ENCODE measurements at places on chromosomes 3 and 15.

DNA sequence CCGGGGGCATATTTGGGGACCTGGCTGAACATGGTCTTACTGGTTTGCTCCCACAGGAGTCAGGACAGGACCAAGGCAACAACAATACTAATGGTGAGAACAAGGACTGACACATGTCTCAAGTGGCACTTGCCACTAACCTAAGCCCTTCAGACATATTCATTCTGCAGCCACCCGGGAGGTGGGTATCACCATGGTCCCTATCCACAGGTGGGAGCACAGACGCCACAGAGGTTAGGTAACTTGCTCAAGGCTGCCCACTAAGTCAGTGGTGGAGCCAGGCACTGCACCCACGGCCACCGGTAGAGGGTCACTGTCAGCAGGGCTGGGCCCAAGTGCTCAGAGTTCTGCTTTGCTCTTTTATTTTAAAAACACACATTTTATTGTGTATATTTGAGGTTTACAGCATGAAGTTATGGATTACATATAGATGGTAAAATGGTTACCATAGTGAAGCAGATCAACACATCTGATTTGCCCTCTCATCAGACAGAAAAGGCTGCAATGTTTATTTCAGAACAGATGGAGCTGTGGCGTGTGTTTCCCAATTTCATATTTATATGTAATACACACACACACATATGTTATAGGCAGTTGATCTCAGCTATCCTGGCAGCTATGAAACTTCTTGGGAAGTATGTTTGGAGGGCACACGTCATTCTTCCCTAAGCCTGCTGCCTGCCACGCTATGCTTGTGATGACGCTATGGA lies 30.0 kb upstream of the SLC41A3 start:
- peaks cover 2% of the 10 kb centered on the region for H3K36me3 ChIP-seq
- H3K27me3 ChIP-seq = peaks cover 9% of the 10 kb centered on the region
- DNase-seq = no peak
- H3K4me1 ChIP-seq = no peaks in the 10 kb centered on the region
- no peak overlapping the region for H3K4me3 ChIP-seq

DNA sequence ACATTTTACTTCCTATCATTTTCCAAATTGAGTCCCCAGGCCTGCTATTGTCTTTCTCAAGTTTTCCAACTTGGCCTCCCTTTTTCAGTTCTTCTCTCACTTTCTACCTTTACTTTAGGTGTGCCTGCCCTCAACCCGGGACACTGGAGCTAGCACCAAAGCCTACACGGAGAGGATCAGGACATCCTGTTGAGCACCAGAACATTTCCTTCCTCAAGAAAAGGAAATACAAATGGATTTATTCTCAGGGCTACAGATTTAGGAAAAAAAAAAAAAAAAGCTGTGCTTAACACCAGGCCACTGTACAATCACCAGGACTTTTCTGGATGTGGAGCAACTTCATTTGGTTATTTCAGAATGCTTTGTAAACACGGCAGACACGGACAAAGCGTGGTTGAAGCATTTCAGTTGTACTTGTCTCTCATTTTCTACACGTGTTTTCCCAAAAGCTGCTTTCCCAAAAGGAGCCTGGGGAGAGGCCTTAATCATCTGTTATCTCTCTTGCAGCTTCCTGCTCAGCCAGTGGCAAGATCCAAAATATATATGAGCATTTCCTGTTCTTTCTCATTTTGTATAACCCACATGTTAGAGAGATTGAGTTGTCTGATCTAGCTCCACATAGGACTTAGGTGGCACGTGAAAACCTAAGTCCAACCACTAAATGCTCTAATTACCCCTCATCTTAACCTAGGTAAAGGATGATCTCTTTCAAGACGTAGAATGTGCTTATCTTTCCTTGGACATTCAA lies 15.5 kb upstream of the ATP1B3 start:
- H3K4me1 ChIP-seq = no peaks in the 10 kb centered on the region
- H3K27me3 ChIP-seq = no peaks in the 10 kb centered on the region
- H3K27ac ChIP-seq = no peak overlapping the region
- no peak for DNase-seq
- H3K36me3 ChIP-seq = no peaks in the 10 kb centered on the region

DNA sequence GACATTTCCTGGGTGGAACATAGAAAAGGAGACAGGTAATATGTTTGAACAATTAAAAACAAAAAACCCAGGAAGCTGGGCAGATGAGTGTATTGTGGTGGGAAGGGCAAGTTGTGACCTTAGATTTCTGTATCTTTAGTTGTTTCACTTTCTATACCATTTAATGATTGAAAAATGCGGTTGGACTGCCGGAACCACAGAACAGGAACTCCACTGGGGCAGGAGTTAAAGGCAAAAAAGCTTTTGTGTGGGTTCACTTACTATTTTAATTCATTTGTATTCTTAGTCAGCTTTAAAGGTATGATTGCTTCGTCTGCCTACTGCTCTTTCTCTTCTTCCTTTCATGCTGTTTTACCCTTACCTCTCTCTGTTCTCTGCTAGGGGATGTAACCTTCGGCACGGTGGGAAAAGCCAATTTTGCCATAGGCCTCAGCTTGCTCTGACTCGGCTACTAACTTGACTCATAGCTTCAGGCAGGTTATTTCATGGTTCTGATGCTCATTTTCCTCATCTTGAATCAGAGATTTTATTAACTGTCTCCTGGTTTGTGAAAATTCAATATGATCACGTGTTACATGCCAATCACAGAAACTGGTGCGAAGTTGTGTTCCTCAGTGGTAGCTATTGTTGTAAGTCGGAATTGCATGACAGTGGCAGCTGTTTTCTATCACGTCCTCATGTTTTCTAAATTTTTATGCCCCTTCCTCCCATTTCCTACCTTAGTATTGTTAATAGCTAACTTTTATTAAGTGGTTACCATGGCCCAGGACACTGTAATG lies 1.6 kb upstream of the MCTP2 start:
- H3K4me1 ChIP-seq = peaks cover 44% of the 10 kb centered on the region
- H3K36me3 ChIP-seq = peaks cover 24% of the 10 kb centered on the region
- no peaks in the 10 kb centered on the region for H3K27me3 ChIP-seq
- H3K27ac ChIP-seq = peak overlapping the region; percentile 97
- DNase-seq = peak; percentile 55
- peak overlapping the region; percentile 86 for H3K4me3 ChIP-seq

DNA sequence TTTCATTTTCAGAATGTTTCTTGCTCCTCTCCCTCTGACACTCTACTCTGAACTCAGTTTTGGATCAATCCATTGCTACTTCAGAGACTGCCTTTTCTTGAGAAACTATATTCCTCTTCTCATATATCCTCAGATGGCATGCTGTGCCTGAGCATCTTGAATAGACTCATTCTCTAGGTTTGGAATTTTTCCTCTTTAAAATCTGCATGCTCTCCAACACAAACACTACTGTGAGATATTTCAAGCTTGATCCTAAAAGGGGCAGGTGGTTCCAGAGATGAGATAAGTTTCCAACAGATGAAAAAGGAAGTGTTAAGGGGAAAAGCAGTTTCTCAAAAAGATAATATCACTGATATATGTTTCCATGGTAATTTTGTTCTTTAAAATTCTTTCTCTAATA lies 742.2 kb upstream of the EPHA6 start:
- H3K4me1 ChIP-seq = no peaks in the 10 kb centered on the region
- H3K27me3 ChIP-seq = no peaks in the 10 kb centered on the region
- H3K36me3 ChIP-seq = no peaks in the 10 kb centered on the region
- no peak for DNase-seq

DNA sequence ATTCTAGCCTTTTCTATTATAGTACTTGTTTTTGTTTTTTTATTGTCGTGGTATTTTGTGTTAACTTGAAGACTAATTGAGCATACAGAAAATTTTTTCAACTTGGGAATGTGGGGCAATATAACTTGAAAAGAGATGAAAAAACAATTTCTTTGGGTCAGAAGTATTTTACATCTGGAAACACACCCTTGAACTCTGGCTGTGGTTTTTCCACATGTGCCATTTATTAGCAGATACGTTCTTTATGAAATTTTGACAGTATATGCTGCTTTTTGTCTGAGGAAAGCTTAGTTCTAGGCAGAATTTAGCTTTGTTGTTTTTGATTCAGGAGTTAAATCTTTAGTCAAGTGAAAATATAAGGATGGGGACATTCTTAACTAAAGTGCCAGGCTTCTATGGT lies 44.7 kb downstream of the TCF12 start:
- H3K36me3 ChIP-seq = peaks cover 4% of the 10 kb centered on the region
- H3K27me3 ChIP-seq = no peaks in the 10 kb centered on the region
- H3K4me1 ChIP-seq = peaks cover 45% of the 10 kb centered on the region

GRCh38 chr3:67804089-67804488 lies 149.7 kb upstream of the SUCLG2 start:
- H3K4me3 ChIP-seq = no peak overlapping the region
- no peaks in the 10 kb centered on the region for H3K4me1 ChIP-seq
- H3K27ac ChIP-seq = no peak overlapping the region
- no peak for DNase-seq
- no peaks in the 10 kb centered on the region for H3K36me3 ChIP-seq

DNA sequence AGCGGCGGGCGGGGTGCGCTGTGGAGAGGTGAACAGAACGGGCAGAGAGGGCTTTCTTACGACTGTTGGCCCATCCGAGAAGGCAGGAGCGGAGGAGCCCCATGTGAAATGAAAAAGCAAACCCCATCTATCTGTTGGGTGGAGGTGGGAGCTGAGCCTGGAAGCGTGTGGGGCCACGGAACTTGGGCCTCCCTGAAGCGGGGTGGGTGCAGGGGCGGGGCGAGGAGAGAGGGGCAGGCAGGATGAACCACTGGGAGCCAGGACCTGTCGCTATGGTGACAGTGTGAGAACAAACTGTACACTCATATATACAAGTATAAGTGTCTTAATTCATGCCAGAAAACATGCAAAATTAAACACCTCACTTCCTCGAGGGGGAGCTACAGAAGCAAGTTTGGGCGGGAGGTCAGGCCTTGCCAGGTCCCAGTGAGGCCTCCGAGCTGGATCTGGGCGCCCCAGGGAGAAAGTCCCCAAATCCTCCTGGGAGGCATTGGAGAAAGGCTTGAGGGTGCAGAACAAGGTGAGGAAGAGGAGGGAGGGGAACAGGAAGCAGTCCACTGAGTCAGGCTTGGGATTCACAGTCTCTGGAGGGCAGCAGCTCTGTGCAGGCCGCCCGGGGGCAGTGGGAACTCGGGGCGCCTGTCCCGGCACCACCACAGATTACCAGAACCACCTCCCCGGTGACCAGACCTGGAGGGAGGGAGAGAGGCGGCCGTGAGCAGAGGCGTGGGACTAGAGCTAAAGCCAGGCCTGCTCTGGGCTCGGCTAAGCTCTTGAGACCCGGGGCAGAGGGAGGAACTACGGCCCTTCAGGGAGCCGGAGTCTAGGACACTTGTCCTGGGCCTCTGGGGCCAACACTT lies 34.8 kb downstream of the RBPMS2 start:
- H3K36me3 ChIP-seq = no peaks in the 10 kb centered on the region
- H3K4me1 ChIP-seq = no peaks in the 10 kb centered on the region
- no peak overlapping the region for H3K27ac ChIP-seq
- peaks cover 7% of the 10 kb centered on the region for H3K27me3 ChIP-seq
- DNase-seq = no peak
- H3K4me3 ChIP-seq = no peak overlapping the region

GRCh38 chr15:29904757-29905417 lies 82.6 kb upstream of the TJP1 start:
- no peak for DNase-seq
- no peaks in the 10 kb centered on the region for H3K4me1 ChIP-seq
- H3K36me3 ChIP-seq = no peaks in the 10 kb centered on the region
- H3K27me3 ChIP-seq = no peaks in the 10 kb centered on the region
- no peak overlapping the region for H3K4me3 ChIP-seq

GRCh38 chr3:24315971-24316370 lies 178.7 kb downstream of the THRB start:
- no peak overlapping the region for H3K27ac ChIP-seq
- H3K36me3 ChIP-seq = peaks cover 2% of the 10 kb centered on the region
- no peak for DNase-seq
- no peaks in the 10 kb centered on the region for H3K27me3 ChIP-seq

GRCh38 chr3:175564363-175564762 lies 705.2 kb downstream of the NAALADL2 start:
- no peaks in the 10 kb centered on the region for H3K4me1 ChIP-seq
- H3K4me3 ChIP-seq = no peak overlapping the region
- no peaks in the 10 kb centered on the region for H3K27me3 ChIP-seq
- no peaks in the 10 kb centered on the region for H3K36me3 ChIP-seq

GRCh38 chr15:45714590-45715488 lies 80.0 kb downstream of the SQOR start:
- no peaks in the 10 kb centered on the region for H3K4me1 ChIP-seq
- peak; percentile 40 for DNase-seq
- no peak overlapping the region for H3K27ac ChIP-seq
- no peak overlapping the region for H3K4me3 ChIP-seq
- no peaks in the 10 kb centered on the region for H3K36me3 ChIP-seq
- peaks cover 28% of the 10 kb centered on the region for H3K27me3 ChIP-seq

GRCh38 chr3:165716592-165716991 lies 120.6 kb downstream of the BCHE start:
- no peak overlapping the region for H3K27ac ChIP-seq
- no peak for DNase-seq
- no peaks in the 10 kb centered on the region for H3K36me3 ChIP-seq
- H3K4me3 ChIP-seq = no peak overlapping the region
- H3K4me1 ChIP-seq = no peaks in the 10 kb centered on the region

DNA sequence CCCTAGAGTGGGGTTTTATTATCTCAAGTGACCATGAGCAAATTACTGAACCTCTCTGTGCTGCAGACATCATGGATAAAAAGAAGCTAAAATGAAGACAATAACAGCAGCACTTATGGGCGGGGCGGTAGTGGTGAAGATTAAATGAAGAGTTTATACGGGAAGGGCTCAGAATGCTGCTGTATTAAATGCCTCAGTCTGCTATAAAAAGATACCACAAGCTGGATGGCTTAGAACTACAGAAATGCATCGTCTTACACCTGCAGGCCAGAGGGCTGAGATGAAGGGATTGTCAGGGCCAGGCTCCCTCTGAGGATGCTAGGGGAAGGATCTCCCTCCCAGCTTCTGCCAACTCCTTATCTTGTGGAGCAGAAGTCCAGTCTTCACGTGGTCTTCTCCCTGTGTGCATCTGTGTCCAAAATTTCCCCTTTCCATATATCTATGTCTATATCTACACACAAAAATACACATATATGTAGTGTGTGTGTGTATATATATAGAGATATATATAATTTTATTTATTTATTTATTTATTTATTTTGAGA lies 2.9 kb downstream of the ALG1L2 start:
- no peak for DNase-seq
- no peak overlapping the region for H3K4me3 ChIP-seq
- no peak overlapping the region for H3K27ac ChIP-seq
- no peaks in the 10 kb centered on the region for H3K4me1 ChIP-seq
- H3K36me3 ChIP-seq = no peaks in the 10 kb centered on the region
- peaks cover 29% of the 10 kb centered on the region for H3K27me3 ChIP-seq
